ENCODE measurements at places on chromosomes 3 and 15. TPM values are rescaled to one million over a fixed set of nuclear protein-coding genes. Genes with fewer than 3 reads are reported as not detected.

Gene PRC1
- 10.7 TPM for total RNA-seq

Gene KNG1
- total RNA-seq: not detected

Gene LTK
- 0.17 TPM for total RNA-seq

Gene GXYLT2
- 24.1 TPM for total RNA-seq

Gene SERINC4
- total RNA-seq: not detected

Gene C3orf49
- not detected for total RNA-seq

Gene ZNF385D
- total RNA-seq: 1.5 TPM

Gene ZNF621
- 11.8 TPM for total RNA-seq

Gene RMDN3
- total RNA-seq: 15.0 TPM

Gene CLDN18
- total RNA-seq: not detected

Gene P2RY12
- 0.09 TPM for total RNA-seq

Gene CHRNB4
- not detected for total RNA-seq

Gene NEK10
- total RNA-seq: 16.7 TPM

Gene RARB
- total RNA-seq: 11.7 TPM

Gene NUP210
- not detected for total RNA-seq

Gene STRIT1
- total RNA-seq: not detected

Gene CCK
- 43.5 TPM for total RNA-seq

Gene ELP6
- 41.1 TPM for total RNA-seq

Gene TMEM212
- not detected for total RNA-seq

Gene DAZL
- not detected for total RNA-seq

Gene ST3GAL6
- 1.3 TPM for total RNA-seq

Gene SIDT1
- total RNA-seq: not detected
